ENCODE measurements at places on chromosomes 4 and X. TPM values are rescaled to one million over a fixed set of nuclear protein-coding genes. Genes with fewer than 3 reads are reported as not detected.

Gene GPR143
- not detected for total RNA-seq

Gene SOX3
- total RNA-seq = not detected

Gene DCAF12L1
- total RNA-seq = not detected

Gene AMMECR1
- total RNA-seq = 12.6 TPM

Gene HAUS7
- 85.3 TPM for total RNA-seq

Gene TRIML2
- total RNA-seq = not detected

Gene AKAP17A
- total RNA-seq = 62.6 TPM

Gene NEUROG2
- not detected for total RNA-seq

Gene CLTRN
- not detected for total RNA-seq

Gene XK
- total RNA-seq = 0.10 TPM

Gene TEX11
- not detected for total RNA-seq

Gene CSAG2
- total RNA-seq = not detected

All from activated T-cell treated with anti-CD3 and anti-CD28 coated beads, Interleukin-2, amount 50 U/mL, for 4 hours (primary cell).